ENCODE measurements at places on chromosomes 4 and X. TPM values are rescaled to one million over a fixed set of nuclear protein-coding genes. Genes with fewer than 3 reads are reported as not detected.

DNA sequence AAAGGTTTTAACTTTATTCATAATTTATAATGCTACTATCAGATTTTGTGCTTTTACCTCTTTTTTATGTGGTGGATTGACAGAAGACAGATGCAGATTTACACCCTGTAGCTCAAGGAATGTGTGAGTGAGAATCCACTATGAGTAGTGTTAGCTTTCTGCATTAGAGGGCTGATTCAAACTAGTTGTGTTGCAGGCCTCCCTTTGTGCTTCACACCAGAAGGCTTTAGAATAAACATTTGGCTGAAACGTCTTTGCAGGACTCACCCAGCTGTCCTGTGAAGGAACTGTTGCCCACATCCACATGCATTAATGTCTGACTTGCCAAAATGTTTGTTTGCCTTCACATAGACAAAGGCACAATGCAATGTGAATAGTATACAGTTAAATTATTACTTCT is 127.0 kb downstream of the PCDH7 start:
- no peak for DNase-seq

GRCh38 chrX:155263854-155264628 is at the start of gene RAB39B:
Gene RAB39B (minus strand): TSS chrX:155264491. CDS start chrX:155264288, 203 bp downstream.
- DNase-seq, result peak; percentile 70

DNA sequence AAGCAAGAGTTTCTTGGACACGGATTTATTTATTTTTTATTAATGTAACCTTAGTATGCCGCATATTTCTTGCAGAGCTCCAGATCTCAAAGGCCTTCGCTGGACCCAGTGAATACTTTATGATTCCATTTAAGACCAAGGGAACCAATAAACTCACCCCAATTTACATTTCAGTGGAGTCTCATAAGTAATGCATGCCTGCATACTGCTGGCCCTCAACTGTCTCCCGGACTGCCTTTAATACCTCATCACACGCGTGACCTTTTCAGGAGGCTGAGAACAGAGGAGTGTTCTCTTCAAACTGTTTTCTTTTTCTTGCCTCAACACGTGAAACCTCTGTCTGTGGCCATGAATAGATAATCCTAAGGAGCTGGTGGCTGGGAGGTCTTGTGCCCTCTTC is 240.9 kb downstream of the STIM2 start:
- no peak for DNase-seq

The RPS6KA3 gene
- 88.1 TPM for total RNA-seq

- DNase-seq, result no peak
Measured at GRCh38 chr4:33090910-33091309, 2370.7 kb downstream of the PCDH7 start.

DNA sequence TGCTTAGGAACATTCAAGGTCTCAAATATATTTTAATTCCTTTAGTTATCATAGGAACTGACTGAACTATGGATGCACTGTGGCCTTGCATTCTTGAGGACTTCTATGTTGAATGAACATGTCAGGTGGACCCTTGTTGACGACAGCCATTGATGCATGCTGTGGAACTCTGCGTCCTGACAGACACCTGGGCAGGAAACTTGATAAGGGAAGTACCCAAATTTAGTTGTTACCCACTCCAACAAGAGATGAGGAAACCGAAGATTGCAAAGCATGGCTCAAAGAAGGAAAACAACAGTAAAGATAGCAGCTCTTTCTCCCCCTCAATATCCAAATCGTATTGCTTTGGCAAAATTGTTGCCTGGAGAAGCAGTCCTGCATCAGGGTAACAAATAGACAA is 540.0 kb upstream of the NR3C2 start:
- DNase-seq, result no peak

The MECP2 gene
- 27.6 TPM for total RNA-seq

- DNase-seq, result no peak
Measured at GRCh38 chr4:123017078-123017477, 94.7 kb upstream of the NUDT6 start.

- no peak for DNase-seq
Measured at GRCh38 chr4:56611501-56611900, 69.6 kb downstream of the HOPX start.

GRCh38 chrX:21972721-21973120 is 32.2 kb downstream of the SMS start:
- DNase-seq, result no peak

DNA sequence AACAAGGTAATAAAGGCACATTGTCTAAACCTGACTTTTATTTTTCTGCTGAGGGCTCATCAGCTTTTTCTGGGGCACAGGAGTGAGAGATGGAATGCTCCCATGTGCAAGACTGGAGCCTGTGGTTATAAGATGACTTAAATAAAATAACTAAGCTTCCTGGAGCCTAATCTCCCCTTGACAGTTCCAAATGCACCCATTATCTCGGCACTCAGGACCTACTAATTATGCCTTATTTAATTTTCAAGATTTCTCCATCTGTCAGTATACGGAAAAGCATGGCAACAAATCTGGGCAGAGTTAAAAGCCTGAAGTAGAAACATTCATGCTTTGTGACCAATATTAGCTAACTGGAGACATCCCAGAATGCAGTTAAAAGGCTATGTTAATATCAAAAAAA is 416.7 kb upstream of the TEX13C start:
- DNase-seq, result no peak

DNA sequence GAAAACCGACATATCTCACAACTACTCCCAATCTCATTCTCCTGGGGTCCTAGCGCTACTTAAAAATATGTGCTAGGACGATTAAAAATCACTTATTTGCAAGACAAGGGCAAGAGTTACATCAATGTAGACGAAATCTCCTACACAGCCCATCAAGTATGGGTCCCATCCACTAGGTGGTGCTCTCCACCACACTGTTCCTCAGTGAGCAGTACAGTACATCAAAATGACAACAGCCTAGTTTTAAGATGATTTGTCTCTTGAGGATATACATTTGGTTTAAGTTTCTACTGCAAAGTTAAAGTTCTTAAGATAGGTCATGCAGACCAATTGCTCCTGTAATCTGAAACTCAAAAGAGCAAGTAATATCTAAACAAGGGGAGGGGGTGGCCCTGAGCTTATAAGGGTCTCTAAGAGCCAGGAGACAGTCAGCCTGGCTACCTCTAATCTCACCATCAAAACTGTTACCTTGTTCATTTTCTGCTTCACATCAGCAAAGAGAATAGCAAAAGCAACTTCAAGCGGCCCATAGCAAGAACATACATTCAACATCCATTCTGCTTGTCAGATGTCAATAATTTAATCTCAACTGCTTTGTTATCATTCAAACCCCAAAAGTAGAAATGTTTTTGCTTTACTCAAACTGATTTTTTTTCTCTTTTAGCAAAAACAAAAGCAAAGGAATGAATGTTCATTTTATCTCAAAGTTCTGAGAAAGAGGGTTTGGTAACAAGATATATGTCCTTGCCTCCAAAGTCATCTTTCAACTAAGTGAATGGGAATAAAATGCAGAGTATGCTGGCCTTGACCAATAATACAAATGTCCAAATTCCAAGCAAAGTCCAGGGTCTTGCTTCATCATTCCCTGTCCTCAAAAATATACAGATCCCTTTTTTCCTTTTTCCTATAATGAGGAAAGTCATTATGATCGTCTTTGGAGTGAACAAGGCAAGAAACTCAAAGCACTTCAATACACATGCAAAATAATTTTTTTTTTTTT is 53.1 kb downstream of the STX18 start:
- DNase-seq, result peak; percentile 44

The SLC9B1 gene
- not detected for total RNA-seq

GRCh38 chr4:113815826-113816225 is 54.3 kb upstream of the CAMK2D start:
- no peak for DNase-seq

The MAP7D2 gene
- 1.2 TPM for total RNA-seq

DNA sequence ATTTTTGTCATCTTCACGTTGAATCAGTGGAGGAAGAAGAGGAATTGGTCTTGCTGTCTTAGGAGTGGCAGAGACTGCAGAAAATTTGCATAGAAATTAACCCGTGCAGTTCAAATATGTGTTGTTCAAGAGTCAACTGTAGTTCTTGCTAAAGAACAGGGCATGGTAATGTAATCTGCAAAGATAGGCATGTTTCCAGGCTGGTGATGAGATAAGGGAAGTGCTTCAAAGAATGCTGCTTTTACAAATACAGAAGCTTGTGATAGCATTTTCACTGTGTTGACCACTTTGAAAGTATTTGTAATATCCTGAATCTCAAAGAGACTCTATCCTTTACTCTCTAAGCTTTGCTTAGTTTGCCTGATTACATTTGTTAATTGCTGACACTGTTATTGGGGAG is 60.1 kb downstream of the PRRG1 start:
- DNase-seq, result no peak

DNA sequence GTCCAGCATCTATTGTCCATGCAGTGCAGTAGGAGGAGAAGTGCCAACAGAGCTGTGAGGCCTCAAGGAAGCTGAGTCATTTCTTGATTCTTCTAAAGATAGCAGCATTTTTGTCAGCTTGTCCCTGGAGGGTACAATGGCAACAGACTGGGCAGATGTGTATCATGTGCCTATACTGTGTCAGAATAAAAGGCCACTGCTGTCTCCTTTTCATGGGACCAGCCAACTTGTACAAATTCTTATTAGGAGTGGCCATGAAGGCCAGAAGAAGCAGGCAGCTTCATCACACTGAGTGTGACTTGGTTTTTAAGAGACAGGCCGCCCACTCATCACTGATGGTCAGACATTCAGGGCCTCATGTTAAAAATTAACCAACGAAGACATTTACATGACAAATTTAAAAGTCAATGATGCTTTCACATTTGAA is 185.0 kb upstream of the FAM241A start:
- no peak for DNase-seq

- DNase-seq, result no peak
Measured at GRCh38 chr4:184821242-184821641, 4.5 kb downstream of the ACSL1 start.
